ENCODE measurements at places on chromosomes 3 and 15. TPM values are rescaled to one million over a fixed set of nuclear protein-coding genes. Genes with fewer than 3 reads are reported as not detected.

The THAP10 gene
- total RNA-seq = 7.9 TPM

The SEMA3B gene
- total RNA-seq = 9.7 TPM

The ZNF717 gene
- total RNA-seq = 20.4 TPM

The VILL gene
- 2.4 TPM for total RNA-seq

The CASR gene
- total RNA-seq = not detected

The ESYT3 gene
- 0.27 TPM for total RNA-seq

The TP63 gene
- total RNA-seq = 0.18 TPM

The GOLGA8R gene
- 0.33 TPM for total RNA-seq

The RPL22L1 gene
- total RNA-seq = 66.5 TPM

The ZCWPW2 gene
- 1.7 TPM for total RNA-seq

The SEMA3G gene
- total RNA-seq = not detected

The MESP2 gene
- 2.9 TPM for total RNA-seq

Data from fibroblast of the aortic adventitia (primary cell).